Right hindlimb (tissue), 1 donor: ENCODE measurements at places on chromosomes 5 and 9.

GRCh38 chr5:174935854-174936474 lies 211.6 kb downstream of the MSX2 start:
- peak; percentile 66 for DNase-seq

DNA sequence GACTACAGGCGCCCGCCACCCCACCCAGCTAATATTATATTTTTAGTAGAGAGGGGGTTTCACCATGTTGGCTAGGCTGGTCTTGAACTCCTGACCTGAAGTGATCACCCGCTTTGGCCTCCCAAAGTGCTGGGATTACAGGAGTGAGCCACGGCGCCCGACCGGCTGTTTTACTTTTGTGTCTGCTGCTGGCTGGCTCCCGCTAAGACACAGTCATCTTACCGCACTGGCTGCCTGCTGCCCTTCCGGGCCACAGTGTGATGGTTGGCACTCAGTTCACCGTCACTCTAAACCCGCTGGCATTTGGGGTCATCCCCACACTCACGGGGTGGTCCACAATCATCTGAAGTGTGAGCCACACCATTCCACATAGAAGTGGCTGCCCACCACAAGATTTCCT lies 93.7 kb downstream of the WDR41 start:
- no peak for DNase-seq

GRCh38 chr9:109880276-109881169 lies 100.5 kb downstream of the PALM2AKAP2 start:
- DNase-seq = no peak

- peak; percentile 35 for DNase-seq
These were observed 142.7 kb downstream of the C5orf15 start for GRCh38 chr5:133825631-133826289.

GRCh38 chr5:116911074-116911473 lies 336.5 kb upstream of the SEMA6A start:
- DNase-seq = no peak
